Suprapubic skin (tissue), 4 donors: ENCODE measurements at places on chromosomes 7 and 10. TPM values are rescaled to one million over a fixed set of nuclear protein-coding genes. Genes with fewer than 3 reads are reported as not detected.

DNA sequence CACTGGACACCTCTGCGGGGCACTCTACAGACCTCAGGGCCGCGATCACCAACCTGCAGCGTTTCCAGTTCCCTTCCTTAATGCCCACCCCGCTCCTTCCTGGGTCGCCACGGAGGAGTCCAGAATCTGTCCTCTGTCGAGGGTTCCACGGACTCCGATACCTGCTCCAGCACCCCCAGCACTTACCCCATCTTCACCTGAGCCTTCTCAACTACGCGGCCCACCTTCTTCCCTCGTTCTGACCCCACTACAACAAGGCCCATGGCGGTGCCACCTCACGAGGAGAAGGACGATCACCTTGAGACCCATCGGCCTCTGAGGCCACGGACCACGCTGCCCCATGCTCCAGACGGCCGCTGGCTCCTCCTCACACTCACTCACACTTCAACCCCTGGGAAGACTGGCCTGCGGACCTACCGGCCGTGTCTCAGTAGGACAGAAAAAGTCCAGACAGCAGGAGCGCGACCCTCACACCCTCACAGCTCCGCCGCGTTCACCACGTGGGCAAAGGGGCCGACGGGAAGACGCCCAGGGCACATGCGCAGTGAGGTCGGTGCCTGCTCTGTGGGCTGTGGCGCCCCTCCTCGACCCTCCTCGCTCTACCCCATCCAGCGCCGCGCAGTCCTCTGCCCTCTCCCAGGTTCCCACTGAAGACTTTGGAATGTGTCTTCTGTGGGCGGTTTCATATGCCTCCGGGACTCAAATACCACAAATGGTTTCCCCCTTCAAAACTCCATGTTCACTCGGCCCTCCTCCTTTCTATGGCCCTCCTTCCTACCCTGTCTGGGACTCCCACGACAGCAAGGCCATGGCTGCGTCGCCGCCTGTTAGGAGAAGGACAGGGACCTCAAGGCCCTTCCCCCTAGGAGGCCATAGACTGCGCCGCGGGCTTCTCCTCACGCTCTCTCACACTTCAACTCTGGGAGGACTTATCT is 193.9 kb upstream of the PHF14 start:
- DNase-seq = peak; percentile 47

DNA sequence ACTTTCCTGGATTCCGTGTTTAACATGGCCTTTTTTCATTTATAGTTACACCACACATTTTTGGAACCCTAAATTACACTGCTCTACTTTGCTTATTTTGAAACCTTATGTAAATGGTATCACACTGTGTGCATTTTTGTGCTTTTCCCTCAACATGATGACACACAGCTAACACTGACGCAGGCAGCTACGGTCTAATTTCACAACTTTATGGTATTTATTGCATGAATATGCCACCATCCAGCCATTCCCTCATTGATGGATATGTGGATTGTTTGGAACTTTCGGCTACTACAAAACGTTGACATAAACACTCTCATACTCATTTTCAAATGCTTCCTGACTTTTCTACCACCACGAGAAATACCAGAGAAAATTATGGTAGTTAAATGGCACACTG is 6.9 kb downstream of the PAPOLB start:
- DNase-seq = peak; percentile 6

DNA sequence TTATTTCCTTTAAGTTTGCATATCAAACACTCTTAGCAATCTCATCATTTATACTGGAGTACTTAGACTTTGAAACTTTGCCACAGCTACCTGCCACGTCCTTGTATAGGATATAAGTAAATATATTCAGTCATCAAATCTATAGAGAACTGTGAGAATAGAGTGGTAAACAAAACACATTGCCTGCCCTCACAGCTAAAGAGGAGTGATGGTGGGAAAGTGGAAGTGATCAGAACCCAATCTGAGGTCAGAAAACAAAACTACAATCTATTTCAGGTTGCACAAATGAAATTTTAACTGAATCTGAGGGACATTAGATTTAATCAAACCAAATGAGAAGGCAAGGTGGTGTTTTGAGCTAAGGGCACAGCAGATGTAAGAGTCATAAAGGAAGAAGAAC is 74.8 kb downstream of the ZEB1 start:
- no peak for DNase-seq

GRCh38 chr7:97215556-97215955 is 98.1 kb downstream of the SDHAF3 start:
- no peak for DNase-seq

DNA sequence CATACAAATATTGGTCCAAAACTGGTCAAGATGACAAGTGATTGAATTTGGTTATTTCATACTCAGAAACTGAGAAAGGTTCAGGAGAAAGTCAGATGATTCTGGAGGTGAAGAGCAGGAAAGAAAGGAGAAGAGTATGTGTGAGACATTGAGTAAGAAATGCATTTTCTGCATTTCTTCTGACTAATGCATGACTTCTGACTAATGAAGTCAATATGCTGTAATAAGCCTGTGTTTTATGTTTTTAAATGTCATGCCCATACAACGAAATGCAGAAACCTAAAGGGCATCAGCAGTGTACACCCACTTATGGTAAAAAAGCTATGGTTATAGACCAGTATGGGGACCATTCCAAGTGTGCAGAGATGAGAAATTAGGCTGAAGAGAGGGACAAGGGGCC is 1227.8 kb upstream of the SORCS1 start:
- no peak for DNase-seq

DNA sequence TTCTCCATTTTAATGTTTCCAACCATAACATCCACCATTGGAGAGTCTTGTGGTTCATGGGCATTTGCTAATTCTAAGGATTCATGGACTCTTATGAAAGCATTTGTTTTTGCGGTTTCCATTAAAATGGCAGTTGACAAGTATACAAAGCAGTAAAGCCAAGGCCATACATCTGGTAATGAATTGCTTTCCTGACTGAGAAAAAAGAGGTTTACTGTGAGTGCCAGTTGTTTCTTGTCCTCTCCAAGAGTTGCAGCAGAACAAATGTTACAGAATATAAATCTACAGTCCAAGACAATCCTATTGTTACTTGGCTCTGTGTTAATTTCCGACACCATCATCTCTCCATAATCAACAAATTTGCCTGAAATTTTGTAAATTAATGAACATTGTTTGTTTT is 261.3 kb downstream of the SORCS1 start:
- no peak for DNase-seq

The ADK gene
- 51.1 TPM for total RNA-seq
